B cell (primary cell): ENCODE measurements at places on chromosomes 3 and 15. TPM values are rescaled to one million over a fixed set of nuclear protein-coding genes. Genes with fewer than 3 reads are reported as not detected.

DNA sequence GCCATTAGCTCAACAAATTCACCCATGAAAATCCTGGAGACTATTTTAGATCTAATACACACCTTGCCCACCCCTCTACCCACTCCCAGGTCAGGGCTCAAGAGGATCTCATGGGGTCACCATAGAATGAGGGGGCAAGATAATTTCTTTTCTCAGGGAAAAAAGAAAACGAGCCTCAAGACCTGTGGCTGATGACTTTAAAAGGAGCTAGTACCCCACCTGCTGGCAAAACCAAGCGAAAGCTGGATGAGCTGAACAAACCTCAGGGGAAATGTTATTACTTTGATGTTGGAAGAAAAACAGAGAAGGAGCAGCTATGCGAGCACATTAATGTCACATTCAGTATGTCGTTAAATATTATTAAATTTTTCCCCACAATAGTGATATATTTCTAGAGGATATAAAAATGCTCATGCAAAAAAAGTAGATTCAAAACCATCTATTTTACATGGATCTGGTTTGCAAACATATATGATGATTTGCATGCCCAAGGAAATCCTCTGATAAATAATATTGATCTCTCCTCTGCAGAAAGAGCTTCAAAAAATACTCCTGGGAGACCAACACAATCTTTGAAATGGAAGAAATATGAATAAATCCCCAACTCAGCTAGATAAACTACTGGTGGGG lies 37.7 kb downstream of the PLD1 start:
- peak; percentile 15 for DNase-seq
- no peaks in the 10 kb centered on the region for H3K36me3 ChIP-seq
- no peaks in the 10 kb centered on the region for H3K27me3 ChIP-seq
- H3K4me1 ChIP-seq, result no peaks in the 10 kb centered on the region
- no peak overlapping the region for H3K4me3 ChIP-seq

GRCh38 chr3:157058392-157059071 lies 101.4 kb downstream of the CCNL1 start:
- no peaks in the 10 kb centered on the region for H3K4me1 ChIP-seq
- H3K36me3 ChIP-seq, result no peaks in the 10 kb centered on the region
- H3K27me3 ChIP-seq, result no peaks in the 10 kb centered on the region

DNA sequence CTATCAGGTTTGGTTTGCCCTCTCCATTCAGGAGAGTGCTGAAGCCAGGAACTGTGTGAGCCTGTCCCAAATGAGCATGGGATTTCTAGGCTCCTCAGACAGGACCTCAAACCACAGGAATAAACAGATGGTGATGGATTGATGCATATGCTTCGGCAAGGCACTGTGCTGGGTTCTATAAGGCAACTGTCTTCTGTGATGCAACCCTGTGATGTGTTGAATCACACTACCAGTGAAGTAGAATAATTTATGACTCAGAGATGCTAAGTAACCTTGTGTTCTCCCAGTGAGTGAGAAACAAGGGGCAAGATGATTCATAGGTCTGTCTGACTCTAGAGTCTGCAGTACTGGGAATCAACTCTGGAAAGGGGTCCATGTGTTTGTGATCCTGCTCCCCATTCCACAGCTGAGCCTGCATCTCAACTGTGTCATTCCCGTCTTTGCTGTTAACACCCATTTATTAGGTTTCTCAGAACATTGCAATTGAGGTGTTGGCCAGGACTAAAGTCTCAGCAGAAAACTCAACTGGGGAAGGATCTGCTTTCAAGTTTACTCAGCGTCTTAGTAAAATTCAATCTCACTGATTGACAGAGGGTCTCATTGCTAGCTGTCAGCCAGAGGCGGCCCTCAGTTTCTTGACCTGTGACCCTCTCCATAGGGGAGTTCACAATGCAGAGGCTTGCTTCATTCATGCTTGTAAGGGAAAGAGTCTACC lies 510.1 kb upstream of the CFAP20DC start:
- no peaks in the 10 kb centered on the region for H3K4me1 ChIP-seq
- no peaks in the 10 kb centered on the region for H3K27me3 ChIP-seq
- DNase-seq, result no peak
- H3K4me3 ChIP-seq, result no peak overlapping the region
- no peak overlapping the region for H3K27ac ChIP-seq

DNA sequence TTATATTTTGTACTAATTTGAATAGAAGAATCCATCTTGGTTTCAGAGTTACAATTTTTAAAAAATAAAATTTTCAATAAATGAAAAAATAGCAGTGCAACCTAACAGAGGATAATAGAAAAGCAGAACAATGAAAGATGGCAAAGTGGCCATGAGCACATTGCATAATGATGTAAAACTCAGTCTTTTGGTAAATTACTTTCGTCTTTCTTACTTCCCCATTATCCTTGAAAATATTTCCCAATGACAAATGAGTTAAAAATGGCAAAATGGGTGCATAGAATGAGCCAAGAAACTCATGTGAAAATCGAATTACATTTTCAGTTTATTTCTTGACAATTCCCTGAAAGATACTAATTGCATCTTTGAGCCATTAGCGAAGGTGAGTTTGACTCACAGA lies 236.4 kb downstream of the CDIN1 start:
- no peak overlapping the region for H3K27ac ChIP-seq
- H3K4me1 ChIP-seq, result no peaks in the 10 kb centered on the region
- H3K36me3 ChIP-seq, result no peaks in the 10 kb centered on the region
- no peak for DNase-seq
- H3K27me3 ChIP-seq, result no peaks in the 10 kb centered on the region

- no peak overlapping the region for H3K27ac ChIP-seq
- peaks cover 12% of the 10 kb centered on the region for H3K4me1 ChIP-seq
- no peaks in the 10 kb centered on the region for H3K36me3 ChIP-seq
- H3K27me3 ChIP-seq, result peaks cover 18% of the 10 kb centered on the region
- no peak overlapping the region for H3K4me3 ChIP-seq
These were observed 88.5 kb downstream of the ZNF621 start for GRCh38 chr3:40613306-40613705.

DNA sequence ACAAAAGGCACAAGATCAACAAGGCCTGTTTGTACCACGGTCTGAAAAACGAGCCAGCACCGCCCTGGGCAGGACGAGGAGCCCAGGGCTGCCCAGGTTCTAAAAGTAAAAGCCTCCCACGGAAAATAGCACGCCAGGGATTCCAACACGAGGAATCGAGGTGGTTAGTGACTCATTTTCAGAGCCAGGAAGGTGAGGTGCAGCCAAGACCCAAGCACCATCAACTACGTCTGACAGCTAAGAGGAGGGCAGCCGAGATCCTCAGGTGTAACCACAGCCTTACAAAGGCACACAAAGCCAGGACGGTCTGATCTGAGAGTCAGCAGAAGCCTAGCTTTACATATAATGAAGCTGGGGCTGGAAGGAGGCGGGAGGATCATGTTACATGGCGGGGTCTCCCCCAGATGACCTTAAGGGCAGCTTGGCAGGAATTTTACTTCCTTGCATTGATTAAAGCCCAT lies 52.5 kb downstream of the ATP10A start:
- DNase-seq, result no peak
- no peak overlapping the region for H3K27ac ChIP-seq
- peaks cover 17% of the 10 kb centered on the region for H3K4me1 ChIP-seq
- H3K36me3 ChIP-seq, result no peaks in the 10 kb centered on the region

DNA sequence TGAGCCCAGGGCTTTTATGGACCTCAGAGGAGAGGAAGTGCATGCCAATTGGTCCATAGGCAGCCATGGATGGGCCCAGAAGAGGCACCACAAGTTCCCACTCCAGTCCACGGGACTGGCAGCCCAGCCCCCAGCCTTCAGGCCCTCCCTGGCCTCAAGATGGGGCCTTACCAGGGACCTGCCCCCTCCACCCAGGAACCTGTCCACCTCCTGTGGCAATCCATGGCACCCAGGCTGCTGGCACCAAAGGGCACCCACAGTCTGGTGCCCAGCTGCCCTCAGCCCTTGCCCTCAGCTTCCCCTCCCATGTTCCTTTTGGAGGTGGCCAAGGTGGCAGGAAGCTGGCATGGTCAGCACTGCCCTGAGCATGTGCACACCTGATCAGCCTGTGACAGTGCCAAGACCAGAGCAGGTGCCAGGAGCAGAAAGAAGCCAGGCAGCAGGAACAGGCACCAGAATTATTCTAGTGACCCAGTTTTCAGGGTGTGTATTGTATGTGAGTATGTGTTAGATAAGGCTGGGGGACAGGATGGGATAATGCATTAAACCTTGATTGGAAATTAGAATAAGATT lies 415.0 kb downstream of the NTRK3 start:
- no peak overlapping the region for H3K4me3 ChIP-seq
- H3K4me1 ChIP-seq, result no peaks in the 10 kb centered on the region
- no peaks in the 10 kb centered on the region for H3K36me3 ChIP-seq
- H3K27ac ChIP-seq, result no peak overlapping the region

CASR gene
- not detected in 2 replicates for total RNA-seq

RTP1 gene
- total RNA-seq, result not detected in 2 replicates

GRCh38 chr15:30923429-30923828 lies 19.7 kb downstream of the FAN1 start:
- H3K4me3 ChIP-seq, result no peak overlapping the region
- no peak for DNase-seq
- H3K4me1 ChIP-seq, result no peaks in the 10 kb centered on the region

- no peaks in the 10 kb centered on the region for H3K4me1 ChIP-seq
- H3K4me3 ChIP-seq, result no peak overlapping the region
- H3K27me3 ChIP-seq, result no peaks in the 10 kb centered on the region
- peaks cover 5% of the 10 kb centered on the region for H3K36me3 ChIP-seq
- no peak overlapping the region for H3K27ac ChIP-seq
These were observed 123.4 kb downstream of the EEFSEC start for GRCh38 chr3:128276577-128277183.

GRCh38 chr3:106566277-106566676 lies 697.5 kb upstream of the CBLB start:
- H3K36me3 ChIP-seq, result no peaks in the 10 kb centered on the region
- H3K4me1 ChIP-seq, result peaks cover 3% of the 10 kb centered on the region
- H3K27ac ChIP-seq, result no peak overlapping the region
- H3K27me3 ChIP-seq, result no peaks in the 10 kb centered on the region
- H3K4me3 ChIP-seq, result no peak overlapping the region

- no peaks in the 10 kb centered on the region for H3K27me3 ChIP-seq
- no peaks in the 10 kb centered on the region for H3K36me3 ChIP-seq
- no peak overlapping the region for H3K4me3 ChIP-seq
- no peak for DNase-seq
These were observed 237.9 kb downstream of the ADAMTS17 start for GRCh38 chr15:100103828-100104227.

DNA sequence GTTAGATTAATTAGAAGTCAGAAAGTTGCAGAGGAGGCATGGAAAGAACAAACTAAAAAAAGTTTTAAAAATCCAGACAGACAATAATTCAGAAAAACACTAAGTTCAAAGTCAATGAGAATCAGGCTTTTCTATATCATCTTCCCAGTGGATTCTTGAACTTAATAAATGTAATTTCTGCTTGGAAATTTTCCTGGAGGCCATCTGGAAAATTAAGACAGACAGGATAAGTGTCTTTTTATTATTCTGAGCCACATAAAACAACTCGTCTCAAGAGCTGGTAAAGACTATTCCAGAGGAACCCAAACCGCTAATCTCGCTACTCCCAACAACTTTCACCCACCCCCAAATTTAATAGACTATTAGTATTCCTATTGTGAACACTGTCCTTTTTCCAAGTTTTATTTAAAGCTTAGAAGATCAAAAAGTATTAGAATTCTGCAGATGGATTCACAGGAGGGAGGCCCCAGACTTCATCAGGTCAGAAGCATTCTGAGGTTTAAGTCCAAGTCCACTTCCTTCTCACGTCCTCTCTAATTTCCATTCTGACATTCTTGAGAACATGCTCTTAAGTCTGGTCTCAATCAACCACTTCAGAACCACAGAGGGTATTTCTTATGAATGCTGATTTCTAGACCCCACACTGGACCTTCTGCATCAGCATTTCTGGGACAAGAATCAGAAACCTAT lies 61.3 kb downstream of the ERC2 start:
- H3K27ac ChIP-seq, result no peak overlapping the region
- DNase-seq, result no peak
- no peaks in the 10 kb centered on the region for H3K36me3 ChIP-seq
- H3K4me3 ChIP-seq, result no peak overlapping the region
- no peaks in the 10 kb centered on the region for H3K4me1 ChIP-seq

GRCh38 chr3:64291956-64292355 lies 66.7 kb upstream of the PRICKLE2 start:
- H3K4me3 ChIP-seq, result no peak overlapping the region
- no peak for DNase-seq
- H3K27ac ChIP-seq, result no peak overlapping the region
- H3K27me3 ChIP-seq, result no peaks in the 10 kb centered on the region
- no peaks in the 10 kb centered on the region for H3K36me3 ChIP-seq
- H3K4me1 ChIP-seq, result no peaks in the 10 kb centered on the region

- H3K27ac ChIP-seq, result no peak overlapping the region
- no peaks in the 10 kb centered on the region for H3K36me3 ChIP-seq
- H3K4me1 ChIP-seq, result peaks cover 30% of the 10 kb centered on the region
These were observed 49.4 kb upstream of the MAGEF1 start for GRCh38 chr3:184761075-184761841.

FHIT gene
- 7.0 and 7.8 TPM in 2 replicates for total RNA-seq

- peak overlapping the region; percentile 94 for H3K27ac ChIP-seq
- no peak for DNase-seq
- peaks cover 21% of the 10 kb centered on the region for H3K4me1 ChIP-seq
- H3K36me3 ChIP-seq, result peaks cover 5% of the 10 kb centered on the region
These were observed 461 bp downstream of the COPB2 start for GRCh38 chr3:139388821-139389551.

LRTM1 gene
- total RNA-seq, result not detected in 2 replicates

STRA6 gene
- total RNA-seq, result not detected in 2 replicates
